LHCN-M2 (cell line): ENCODE measurements at places on chromosomes 1 and 21.

DNA sequence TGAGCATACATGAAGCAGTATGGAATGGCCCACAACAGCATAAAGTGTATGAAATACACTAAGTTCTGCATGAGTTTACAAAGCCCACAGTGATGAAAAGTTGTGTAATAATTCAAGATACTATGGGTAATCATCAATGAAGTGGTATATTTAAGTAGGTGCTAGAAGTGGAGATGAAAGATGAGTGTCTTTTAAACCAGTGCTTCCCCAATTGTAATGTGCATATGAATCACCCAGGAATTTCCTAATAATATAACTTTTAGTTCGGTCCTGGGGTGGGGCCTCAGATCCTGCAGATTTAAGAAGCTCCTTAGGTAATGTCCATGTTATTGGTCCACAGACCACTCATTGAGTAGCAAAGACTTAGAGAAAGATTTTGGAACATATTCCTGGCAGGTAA is 184.9 kb downstream of the DUSP10 start:
- DNase-seq: no peak

- DNase-seq: peak; percentile 82
These were observed 29.0 kb downstream of the DHCR24 start for GRCh38 chr1:54857746-54858561.

DNA sequence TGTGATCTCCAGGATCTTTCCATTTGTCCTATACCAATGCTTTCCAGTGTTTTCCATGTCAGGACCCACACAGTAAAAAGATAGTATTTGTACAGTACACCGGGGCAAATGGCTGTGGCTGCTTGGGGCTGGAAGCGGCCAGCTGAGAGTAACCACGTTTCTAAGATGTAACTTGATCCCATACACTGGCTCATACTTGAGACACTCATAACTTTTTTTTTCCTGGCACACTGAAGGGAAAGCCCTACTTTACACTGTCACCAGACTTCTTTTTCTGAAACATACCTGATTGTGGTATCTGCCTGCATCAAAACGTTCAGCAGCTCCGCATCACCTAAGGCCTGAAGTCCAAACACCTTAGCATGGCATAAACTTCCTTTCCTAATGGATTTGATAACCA is 21.6 kb downstream of the VPS13D start:
- DNase-seq: no peak

DNA sequence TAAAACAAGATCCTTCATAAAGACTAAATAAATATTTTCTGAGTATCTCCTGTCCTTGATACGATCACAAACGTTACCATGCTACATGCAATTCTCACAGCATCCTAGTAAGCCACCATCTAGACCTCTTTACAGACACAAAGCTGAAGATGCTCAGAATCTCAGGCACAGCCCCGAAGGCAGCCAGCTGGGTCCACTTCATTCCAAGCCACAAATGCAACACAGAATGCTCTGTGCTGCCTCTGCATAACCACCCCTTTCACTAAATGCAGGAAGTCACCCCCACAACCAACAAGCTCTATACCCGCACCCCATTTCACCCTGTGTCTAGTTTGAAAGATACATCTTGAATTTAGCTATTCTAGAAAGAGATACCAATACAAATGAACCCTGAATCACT is 12.9 kb downstream of the RCAN1 start:
- DNase-seq: no peak

DNA sequence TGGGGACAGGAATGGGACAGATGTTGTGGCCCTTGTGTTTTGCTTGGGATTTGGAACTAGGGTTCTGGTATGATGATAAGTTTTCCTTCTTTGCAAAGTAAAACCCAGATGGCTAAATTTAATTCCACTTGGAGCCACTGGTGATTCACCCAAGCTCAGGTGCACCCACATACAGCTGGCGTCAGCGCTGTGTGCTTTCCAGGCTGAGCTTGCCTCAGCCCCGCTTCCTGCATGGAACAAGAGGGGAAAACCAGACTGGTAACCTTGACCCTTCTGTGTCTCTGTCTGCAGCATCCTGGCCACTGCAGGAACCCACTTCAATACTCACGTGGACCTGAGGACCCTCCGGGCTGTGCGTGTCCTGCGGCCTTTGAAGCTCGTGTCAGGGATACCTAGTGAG is 94.2 kb downstream of the CACNA1E start:
- DNase-seq: no peak

GRCh38 chr21:34126269-34126668 is 52.9 kb downstream of the MRPS6 start:
- peak; percentile 62 for DNase-seq

GRCh38 chr1:171581766-171582165 is 40.3 kb upstream of the MYOCOS start:
- DNase-seq: no peak

- DNase-seq: no peak
These were observed 13.8 kb upstream of the RNF11 start for GRCh38 chr1:51222136-51222787.

DNA sequence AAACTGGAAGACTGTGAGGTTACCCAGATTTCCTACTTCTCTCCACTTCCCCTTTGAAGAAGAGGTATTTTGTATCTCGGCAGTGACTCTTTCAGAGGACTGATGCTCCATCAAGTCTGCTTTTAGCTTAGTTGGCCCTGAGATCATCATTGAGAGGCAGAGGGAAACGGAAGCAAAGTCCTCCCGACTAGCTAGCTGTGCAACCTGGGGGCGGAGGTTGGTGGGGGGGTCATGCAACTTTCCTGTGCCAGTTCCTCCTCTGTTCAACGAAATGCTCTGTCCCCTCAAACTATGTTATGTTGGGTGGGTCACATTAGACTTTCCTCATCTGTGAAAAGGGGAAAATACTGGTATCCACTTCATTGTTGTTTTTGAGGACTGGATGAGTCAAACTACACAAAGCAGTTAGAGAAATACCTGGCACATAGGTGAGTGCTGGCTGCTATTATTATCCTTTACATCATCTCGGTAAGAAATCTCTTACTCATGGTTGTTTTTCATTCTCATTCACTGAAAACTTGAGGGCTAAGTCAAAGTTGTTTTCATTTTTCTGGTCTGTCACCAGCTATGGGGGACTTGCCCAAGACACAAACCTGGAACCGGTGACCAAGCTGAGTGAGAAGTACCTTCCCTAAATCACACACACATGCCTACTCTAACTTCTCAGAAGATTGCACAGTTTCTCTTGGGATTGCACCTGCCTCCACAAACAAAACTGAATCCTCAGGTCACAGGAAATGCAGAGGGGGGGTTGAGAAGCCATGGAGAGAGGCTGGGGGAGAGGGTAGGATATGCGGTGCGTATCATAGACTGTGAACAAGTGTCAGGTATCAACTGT is 83.3 kb downstream of the ABCA4 start:
- no peak for DNase-seq

DNA sequence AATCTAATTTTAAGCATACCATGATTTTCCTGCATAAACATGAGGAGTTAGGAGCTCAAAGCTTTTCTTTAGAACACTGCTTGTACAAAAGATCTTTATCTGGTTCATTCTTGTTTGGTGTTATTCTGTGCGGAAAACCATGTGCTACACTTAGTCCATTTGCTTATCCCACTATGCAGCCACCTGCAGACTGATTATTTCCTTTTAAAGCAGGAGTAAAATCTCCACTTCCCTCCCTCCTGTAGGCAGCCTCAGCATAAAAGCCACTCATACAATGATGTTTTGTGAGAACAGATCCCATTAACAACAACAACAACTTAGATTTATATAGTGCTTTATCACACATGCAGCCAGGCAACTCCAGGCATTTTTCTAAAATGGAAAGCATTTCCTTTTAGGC is 355.3 kb upstream of the NEGR1 start:
- no peak for DNase-seq

DNA sequence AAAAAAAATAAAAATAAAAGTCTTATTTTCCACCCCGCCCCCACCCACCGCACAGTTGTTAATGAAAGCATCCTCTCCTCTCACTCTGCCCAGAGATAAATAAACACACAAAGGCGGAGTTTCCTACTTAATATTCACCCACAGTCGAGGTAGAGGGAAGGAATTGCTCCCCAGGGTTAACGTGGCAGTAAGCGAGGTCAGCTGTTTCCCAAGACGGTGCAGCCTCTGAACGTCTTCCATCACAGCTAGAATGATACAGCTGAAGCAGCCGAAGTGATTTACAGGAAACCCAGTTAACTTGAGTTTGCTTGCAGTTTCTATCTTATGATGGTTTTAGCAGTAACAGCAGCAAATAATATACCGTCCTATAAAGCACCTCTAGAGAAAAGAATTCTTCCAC is 283.9 kb downstream of the PBX1 start:
- no peak for DNase-seq

DNA sequence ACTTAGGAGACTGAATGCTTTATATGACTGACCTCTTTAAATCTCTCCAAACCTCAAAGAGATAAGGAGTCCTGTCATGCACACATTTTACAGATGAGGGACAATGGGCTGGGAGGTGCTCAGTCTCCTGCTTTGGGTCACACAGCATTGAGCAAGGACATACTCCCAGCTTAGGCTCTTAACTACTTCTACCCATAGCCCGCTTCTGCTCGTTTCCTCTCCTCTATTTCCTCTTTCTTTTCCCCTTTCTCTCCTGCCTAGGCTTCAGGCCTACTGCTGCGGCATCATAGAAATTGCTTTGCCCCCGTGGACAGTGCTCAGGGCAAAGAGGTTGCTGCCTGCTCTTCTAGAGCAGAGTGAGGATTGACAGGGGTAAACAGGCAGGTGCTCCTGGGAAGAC is 12.4 kb upstream of the ZNF691 start:
- no peak for DNase-seq

DNA sequence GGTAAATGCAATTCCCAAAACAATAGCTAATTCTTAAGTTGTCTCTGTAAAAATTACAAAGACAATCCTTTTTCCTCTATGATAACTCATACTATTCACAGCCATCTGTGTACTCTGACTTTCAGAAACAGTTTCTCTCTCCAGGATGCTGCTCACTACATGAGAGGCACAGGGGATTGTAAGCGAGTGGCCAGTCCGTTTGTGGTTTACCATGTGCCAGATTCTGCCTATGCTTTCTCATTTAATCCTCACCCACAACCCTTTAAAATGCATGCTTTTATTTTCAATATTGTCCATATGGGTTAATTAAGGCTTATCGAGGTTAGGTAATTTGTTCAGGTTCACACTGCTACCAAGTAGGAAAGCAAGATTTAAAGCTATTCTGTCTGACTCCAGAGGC is 23.0 kb downstream of the RGS1 start:
- DNase-seq: no peak

DNA sequence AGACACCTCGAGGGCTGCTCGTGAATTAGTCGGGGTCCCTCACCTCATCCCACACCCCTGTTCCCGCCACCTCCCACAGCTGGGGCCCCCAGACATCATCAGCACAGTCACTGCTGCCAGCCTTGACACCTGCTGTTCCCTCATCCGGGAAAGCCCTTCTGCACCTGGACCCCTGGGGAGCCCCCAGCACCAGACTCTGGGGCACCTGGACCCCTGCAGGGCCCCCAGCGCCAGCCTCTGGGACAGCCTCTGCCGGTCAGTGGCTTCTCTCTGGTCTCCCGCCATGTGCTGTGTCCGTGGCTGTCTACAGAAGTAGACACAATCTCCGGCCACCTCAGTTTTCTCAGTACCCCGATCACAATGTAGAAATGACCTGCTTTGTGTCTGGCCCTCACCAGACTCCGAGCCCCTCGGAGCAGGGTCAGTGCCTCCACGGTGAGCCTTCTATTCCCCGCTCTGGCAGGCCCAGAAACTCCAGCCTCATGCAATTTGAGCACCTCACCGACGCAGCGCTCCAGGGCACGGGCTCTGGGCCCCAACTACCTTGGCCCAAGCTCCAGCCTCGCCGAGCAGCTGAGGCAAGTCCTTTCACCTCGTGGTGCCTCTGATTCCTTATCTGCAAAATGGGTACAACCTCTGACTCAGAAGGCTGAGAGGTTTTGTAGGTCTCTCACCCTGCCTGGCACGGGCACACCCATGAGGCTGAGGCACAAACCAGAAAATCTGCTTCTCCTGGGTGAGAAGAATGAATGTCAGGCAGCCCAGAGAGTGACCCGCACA is 84.7 kb downstream of the RIPK4 start:
- DNase-seq: no peak

- DNase-seq: no peak
These were observed 29.7 kb upstream of the PLCH2 start for GRCh38 chr1:2446394-2446793.

DNA sequence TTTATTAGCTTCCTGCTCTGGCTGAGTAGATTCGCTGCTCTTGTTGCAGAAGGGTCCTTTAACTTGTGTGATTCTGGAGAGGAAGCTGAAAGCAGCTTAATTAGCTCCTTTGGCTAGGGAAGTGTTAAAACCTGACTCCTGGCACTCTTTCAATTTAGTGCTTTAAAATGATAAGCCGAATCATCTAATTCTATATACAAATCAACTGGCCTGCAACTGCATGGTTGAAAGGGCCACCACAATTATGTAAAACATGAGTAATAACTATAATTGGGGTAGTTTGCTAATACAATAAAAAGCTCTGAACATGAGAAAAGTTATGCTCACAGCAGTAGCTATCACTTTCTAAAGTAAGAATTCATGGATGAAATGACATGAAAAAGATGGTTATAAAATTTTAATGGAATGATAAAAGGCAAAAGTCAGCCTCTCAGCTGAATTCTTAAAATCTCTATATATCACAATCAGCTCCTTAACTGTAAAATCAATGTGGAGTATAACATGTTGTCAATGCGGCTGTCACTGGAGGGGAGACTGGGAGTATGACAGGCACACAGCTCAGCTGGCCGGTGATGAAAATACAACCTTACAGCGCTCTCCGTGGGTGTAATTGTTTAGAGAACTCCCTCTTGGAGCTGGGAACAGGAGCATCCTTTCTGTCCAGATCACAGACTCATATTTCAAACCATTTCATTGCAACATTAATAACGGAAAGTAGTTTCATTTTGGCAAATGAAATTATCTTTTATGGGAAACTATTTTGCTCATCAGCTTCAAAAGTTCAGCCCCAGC is 324.4 kb downstream of the KCTD3 start:
- DNase-seq: no peak

GRCh38 chr1:90104941-90105538 is 110.1 kb downstream of the ZNF326 start:
- DNase-seq: no peak

DNA sequence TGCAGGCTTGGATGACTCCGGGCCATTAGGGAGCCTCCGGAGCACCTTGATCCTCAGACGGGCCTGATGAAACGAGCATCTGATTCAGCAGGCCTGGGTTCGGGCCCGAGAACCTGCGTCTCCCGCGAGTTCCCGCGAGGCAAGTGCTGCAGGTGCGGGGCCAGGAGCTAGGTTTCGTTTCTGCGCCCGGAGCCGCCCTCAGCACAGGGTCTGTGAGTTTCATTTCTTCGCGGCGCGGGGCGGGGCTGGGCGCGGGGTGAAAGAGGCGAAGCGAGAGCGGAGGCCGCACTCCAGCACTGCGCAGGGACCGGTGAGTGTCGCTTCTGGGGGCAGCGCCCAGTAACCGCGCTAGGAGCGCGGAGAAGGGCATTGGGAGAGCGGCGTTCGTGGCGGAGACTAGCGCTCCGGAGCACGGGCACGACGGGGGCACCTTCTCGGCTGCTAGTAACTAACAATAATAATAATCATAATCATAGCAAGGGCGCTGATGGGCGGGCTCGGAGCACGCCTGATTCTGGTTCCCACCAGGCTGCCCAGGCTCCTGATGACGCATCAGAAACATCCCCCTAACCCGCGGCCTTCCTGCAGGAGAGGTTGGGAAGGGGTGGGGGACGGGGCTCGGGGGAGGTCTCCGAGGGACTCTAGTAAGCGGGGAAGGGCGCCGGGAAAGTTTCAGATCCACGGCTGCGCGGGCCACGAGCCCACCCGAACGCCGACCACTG is at the start of gene MX1:
Gene MX1 (plus strand): TSS at position 286 of the 722 bp plus-strand sequence. CDS start 5,832 bp downstream, outside the sequence.
- DNase-seq: no peak
